ENCODE measurements at places on chromosomes 5 and 9. TPM values are rescaled to one million over a fixed set of nuclear protein-coding genes. Genes with fewer than 3 reads are reported as not detected.

The IGIP gene
- total RNA-seq, result 8.2 TPM

The CACNA1B gene
- total RNA-seq, result 0.11 TPM

The SIMC1 gene
- total RNA-seq, result 6.7 TPM

The FKTN gene
- total RNA-seq, result 26.0 TPM

The NME5 gene
- 1.7 TPM for total RNA-seq

The SLC24A2 gene
- under 0.01 TPM for total RNA-seq

Measured in uterine smooth muscle cell (primary cell).